ENCODE measurements at places on chromosomes 5 and 9. TPM values are rescaled to one million over a fixed set of nuclear protein-coding genes. Genes with fewer than 3 reads are reported as not detected.

DNA sequence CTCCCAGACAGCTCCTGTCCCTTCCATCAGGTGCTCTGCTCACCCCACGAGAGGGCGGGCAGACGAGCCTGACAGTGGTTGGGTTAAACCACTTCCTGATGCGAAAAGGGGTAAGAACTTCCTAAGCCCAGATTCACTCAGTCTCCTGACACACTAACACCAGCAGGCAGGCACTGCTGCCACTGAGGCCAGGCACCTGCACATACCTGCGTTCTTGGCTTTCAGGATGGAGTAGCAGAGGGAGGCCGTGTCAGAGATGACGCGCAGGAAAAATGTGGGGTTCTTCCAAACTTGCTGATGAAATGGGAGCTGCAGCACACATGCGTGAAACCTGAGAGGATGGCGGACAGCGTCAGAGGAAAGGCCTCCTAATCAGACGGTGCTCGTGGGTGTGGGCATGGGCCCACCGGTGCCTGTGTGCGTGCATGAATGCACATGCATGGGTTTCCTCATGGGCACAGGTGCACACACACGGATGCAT lies 29.9 kb downstream of the SLC6A18 start:
- no peaks in the 10 kb centered on the region for H3K4me1 ChIP-seq
- no peaks in the 10 kb centered on the region for H3K36me3 ChIP-seq
- no peaks in the 10 kb centered on the region for H3K27me3 ChIP-seq
- no peak overlapping the region for H3K4me3 ChIP-seq
- DNase-seq, result no peak
- H3K27ac ChIP-seq, result no peak overlapping the region

DNA sequence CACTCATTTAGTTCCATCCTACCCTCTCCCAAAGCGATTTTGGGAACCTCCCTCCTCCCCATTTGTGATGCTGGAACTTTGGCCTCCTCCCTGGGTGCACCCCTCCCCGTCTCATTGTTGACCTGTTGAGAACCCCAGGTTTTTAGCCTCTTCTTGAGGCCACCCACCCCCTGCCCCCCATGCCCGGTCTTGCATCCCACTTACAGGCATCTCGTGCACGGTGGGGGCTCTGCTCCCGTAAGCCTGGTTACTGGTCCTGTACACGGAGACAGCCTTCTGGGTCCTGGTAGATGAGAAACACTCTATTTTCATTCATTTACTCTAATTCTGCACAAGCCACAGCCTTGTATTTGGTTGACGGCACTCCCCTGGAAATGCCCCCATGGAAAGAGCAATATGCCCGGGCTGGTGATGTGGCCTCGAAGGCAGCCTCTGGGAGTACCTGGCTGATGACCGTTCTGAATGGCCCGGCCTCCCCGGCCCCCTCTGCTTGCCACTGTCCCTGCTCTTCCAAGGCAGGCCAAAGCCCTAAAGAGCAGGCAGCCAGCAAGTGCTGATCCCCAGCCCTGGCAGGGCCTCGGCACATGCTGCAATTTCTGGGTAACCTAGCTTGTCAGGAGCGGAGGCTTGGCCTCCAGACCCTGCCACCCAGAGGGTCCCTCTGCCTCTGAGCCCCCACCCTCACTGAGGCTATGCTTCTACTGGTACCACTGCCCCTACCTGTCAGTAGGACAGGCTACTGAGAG lies 1.9 kb upstream of the MRPS2 start:
- no peak overlapping the region for H3K27ac ChIP-seq
- no peaks in the 10 kb centered on the region for H3K27me3 ChIP-seq
- no peak overlapping the region for H3K4me3 ChIP-seq
- no peaks in the 10 kb centered on the region for H3K36me3 ChIP-seq

DNA sequence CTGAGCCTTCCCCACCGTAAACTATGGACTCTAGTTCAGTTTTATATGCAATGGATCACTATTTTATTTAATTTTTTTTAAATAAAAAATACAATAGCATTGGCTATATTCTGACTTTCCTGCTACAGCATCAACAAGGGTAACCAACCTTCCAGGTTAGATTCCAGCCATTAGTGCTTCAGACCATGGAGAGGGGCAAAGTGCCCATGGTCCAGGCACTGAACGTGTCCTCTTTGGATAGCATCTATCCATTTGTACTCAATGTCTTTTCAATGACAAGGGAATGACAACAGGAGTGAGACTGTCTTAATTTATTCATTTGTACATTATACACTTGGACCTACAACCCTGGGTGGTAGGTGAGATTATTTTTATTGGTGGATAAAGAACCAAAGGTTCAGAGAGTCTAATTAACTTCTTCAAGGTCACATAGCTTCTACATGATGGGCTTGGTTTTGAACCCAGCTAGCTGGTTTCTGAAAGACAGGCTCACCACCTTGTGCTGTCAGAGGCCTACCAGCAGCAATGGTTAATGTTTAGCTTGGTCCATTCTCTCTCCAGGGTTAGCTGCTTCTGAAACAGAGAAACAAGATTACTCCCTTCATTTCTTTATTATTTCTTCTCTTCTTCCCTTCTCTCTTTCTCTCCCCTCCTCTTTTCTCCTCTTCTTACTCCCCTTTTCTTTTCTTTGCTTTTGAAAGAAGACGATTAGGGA lies 11.5 kb downstream of the TMEM171 start:
- no peak overlapping the region for H3K4me3 ChIP-seq
- no peaks in the 10 kb centered on the region for H3K36me3 ChIP-seq
- no peak for DNase-seq
- H3K4me1 ChIP-seq, result no peaks in the 10 kb centered on the region
- no peaks in the 10 kb centered on the region for H3K27me3 ChIP-seq

DNA sequence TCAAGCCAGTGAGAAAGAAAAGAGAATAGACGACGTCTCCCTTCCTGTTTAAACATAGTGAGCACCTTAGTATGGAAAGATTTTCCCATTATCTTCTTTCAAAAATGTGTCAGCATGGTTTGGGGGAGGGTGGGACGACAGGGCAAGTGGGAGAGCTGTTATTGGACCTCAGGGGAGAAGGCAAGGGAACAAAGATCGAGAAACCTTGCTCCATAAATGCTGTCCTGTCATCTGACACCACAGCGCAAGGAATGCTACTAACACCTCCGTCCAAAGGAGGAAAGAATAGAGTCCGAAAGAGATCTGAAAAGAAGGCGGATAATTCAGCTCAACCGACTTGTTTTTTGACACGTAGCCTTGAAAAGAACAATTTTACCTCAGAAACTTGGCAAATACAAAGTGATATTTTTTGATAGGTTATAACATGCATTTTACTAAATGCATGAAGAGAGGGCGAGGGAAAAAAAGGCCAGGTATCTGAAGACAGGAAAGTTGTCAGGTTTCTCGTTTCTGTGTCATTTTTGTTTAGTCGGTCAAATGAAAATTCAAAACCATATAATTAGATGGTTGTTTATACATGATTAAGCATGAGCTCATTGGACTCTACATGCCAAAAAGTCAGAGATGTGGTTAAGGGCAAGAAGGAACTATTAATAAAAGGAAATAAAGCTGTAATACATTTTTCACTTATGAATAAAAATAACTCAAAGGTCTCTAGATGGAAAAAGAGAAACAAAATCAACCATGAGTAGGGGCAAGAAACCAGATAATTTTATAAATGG lies 155.7 kb downstream of the GLIS3 start:
- H3K27me3 ChIP-seq, result no peaks in the 10 kb centered on the region
- no peaks in the 10 kb centered on the region for H3K36me3 ChIP-seq
- H3K4me3 ChIP-seq, result peak overlapping the region; percentile 19
- no peak for DNase-seq

DNA sequence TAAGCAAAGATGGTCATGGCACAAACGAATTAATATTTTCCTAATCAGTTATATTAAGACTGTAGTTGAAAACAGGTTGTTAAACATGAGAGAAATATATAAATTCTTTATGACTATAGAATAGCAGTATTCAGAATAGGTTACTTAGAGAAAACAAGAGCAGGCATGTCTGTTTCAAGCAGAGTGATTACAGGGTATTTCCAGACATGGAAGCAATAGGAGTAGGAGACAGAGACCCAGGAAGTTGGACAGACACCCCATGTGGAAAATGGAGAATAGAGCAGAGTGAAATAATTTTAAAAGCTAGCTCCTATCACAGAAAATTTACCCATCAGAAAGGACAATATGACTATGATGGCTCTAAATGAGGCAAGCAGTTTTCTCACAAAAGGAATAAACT lies 111.5 kb downstream of the IZUMO3 start:
- no peak overlapping the region for H3K4me3 ChIP-seq
- no peaks in the 10 kb centered on the region for H3K4me1 ChIP-seq
- no peak for DNase-seq
- H3K27ac ChIP-seq, result no peak overlapping the region
- H3K36me3 ChIP-seq, result no peaks in the 10 kb centered on the region
- no peaks in the 10 kb centered on the region for H3K27me3 ChIP-seq

DNA sequence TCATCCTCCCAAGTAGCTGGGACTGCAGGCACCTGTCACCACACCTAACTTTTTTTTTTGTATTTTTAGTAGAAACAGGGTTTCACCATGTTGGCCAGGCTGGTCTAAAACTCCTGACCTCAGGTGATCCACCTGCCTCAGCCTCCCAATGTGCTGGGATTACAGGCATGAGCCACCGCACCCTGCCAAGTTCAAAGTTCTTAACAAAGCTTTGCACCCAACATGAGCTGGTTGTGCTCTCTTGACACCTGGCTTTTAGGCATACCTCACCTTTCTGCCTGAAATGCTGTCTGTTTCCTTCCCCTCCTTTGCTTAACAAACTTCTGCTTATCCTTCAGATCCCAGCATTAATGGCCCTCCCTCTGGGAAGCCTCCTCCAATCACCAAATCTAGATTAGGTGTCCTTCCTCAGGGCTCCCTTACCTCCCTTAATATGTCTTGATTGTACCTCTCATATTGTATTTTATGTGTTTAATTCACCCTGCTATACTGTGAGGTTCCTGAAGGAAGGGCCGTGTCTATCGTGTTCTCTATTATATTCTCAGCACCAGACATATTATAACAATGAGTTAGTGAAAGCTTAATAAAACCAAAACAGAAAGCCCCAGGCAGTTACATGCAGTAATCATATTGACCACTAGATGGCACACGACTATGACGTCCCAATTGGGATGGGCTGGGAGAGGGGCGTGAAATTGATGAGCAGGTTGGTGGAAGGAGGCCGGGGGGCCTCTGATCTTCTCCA lies 62.9 kb upstream of the PPARGC1B start:
- no peaks in the 10 kb centered on the region for H3K36me3 ChIP-seq
- H3K4me1 ChIP-seq, result no peaks in the 10 kb centered on the region
- no peak for DNase-seq
- H3K4me3 ChIP-seq, result no peak overlapping the region

DNA sequence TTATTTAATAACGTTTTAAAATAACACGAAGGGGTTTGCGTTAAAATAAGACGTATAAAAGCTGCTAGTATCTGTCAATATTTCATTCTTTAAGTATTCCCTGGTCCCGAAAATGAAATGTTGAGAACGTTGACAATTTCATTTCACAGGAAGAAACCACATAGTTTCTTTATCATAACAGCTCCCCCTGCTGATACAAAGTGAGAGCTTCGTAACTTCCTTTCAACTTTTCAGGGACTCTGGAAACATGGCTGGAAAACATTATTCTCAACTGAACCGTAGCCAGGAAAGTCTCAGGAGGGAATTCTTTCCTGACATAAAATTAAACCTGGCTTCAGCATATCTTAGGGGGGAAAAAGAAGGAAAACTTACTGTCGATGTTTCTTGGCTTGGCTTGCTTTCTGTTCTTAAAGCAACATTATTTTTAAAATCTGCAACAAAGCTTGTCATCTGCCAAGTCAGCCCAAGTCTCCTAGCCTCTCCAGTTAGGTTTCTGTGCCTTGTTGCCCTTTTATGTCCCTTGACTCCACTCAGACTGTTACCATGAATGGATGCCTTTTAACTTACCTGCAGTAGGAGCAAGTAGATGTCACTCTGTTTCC lies 122.9 kb upstream of the DAB2 start:
- no peak overlapping the region for H3K4me3 ChIP-seq
- no peak overlapping the region for H3K27ac ChIP-seq
- no peaks in the 10 kb centered on the region for H3K36me3 ChIP-seq

DEPDC1B gene
- not detected for total RNA-seq

Measured in uterus (tissue), 4 donors.